ENCODE measurements at places on chromosomes 11 and 22.

DNA sequence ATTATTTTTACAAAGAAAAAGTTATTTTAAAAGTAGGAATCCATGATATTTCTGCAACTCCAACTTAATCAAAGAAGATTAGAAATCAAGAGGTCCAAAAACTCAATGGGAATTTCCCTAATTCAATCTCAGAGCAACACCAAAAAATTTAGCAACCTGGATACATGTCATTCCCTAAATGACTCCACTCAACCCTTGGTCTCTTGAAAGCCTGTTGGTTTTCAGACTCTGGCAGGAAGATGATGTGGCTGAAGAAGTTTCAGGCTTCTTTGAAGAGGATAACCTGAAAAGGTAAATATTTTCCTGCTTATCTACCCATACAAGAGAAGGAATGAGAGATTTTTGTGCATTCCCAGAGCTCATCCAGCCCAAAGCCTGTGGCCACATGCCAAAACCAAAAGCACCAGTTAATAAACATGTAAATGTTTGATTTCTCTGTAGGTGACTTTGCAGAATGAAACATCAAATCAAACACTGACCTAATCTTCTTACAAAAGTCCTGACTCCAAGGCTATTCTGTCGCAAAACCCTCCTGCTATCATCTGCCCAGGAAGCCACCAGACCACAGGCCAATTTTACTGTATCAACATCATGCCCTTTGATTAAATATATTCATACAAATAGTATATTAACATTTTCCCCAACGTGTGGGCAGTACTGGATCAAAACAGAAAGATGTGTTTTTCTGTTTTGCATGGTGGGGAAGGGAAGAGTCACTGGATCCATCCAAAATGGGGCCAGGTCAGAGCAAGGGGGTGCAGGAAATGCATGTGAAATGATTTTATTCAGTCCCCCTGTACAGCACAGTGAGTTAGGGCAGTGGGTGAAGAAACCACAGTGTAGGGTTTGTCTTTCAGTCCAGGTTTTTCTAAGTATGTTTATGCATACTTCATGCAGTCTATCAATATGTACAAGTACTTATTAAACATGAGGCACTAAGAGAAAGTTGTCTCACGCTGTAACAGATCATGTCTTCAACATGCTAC is 38.8 kb downstream of the SMCO4 start:
- DNase-seq = no peak

GRCh38 chr11:75667831-75668450 is 897 bp downstream of the MAP6 start:
- no peak for DNase-seq

DNA sequence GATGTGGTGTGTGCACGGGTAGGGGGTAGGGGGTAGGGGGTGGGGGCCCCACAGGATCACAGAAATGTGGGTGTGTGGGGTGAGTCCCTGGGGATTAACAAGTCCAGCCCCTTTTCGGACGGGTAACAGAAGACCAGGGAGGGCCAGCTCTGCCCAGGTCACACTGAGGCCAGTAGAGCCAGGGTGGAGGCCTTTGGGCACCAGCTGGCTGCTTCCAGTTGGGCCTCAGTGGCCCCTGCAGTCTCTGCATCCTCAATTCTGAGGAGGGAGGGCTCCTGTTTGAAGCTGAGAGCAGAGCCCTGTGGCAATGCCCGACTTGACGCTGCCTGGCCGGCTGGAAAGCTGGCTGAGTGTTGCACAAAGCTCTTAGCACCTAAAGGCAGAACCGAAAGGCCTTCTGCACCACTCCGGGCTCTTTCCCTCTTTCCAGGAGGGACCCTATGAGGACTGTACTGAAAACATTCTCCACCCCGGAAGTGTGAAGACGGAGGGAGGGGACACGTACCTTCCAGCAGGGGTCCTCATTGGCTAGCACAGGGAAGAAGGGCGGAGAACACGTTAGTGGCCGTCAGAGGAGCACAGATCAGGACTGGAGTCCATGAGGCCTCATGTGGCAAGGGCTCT is 120.4 kb downstream of the PHF21B start:
- no peak for DNase-seq

DNA sequence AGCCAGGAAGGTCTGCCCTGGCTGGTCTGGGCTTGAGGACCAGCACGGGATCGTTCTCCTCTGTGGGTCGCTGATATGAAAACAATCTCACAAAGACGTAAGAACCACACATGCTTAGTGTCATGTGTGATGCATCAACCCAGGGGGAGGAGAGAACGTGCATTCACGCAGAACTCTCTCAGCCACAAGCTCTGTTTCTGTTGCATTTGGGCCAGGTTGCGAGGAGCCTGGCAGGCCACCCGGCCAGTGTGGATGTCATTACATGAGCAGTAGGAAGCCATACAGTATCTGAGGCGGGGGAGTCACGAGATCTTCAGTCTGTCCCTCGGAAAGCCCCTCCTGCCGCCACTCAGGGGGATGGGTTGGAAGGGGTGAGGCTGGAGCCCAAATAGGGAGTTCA is 53.1 kb upstream of the KCNQ1OT1 start:
- no peak for DNase-seq

DNA sequence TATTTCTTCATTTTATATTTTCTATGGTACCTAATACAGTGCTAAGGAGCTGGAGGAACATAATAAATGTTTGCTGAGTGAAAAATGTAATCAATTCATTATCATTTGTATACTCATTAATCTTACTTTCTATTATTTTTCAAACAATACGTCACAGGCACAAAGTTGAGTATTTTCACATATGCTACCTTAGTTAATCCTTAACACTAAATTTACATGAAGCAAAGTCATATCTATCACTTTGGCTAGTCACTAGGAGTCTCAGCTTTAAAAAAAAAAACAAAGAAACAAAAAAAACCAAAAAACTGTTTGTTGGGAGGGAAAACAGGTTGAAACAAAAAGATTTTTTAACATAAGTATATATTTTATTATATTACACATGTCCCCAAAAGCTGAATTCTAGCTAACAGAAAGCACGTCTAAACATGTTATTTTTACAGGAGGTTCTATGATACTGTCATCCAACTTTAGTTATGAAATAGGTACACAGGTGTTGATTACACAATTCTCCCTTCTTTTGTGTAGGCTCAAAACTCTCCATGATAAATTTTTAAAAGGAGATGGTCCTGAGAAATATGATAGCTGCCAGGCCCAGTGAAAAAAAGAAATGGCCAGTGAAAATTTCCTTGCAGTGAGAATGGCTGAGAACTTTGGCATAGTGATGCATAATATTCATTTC is 14.3 kb downstream of the HPS5 start:
- no peak for DNase-seq

GRCh38 chr11:80365076-80365725 is 924.4 kb upstream of the TENM4 start:
- DNase-seq = no peak

DNA sequence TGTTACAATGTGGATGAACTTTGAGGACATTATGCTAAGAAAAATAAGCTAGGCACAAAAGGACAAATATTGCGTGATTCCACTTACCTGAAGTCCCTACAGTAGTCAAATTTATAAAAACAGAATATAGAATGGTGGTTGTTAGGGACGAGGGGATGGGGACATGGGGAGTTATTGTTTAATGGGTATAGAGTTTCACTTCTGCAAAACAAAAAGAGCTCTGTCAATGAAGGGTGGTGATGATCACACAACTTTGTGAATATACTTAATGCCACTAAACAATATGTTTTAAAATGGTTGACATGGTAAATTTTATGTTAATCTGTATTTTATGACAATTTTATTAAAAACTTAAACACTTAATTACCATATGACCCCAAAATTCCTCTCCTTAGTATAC is 26.1 kb downstream of the INTS4 start:
- DNase-seq = no peak
